ENCODE measurements at places on chromosomes 4 and X.

GRCh38 chr4:167222099-167222498 lies 12.2 kb downstream of the SPOCK3 start:
- DNase-seq = no peak

- no peak for DNase-seq
Measured at GRCh38 chr4:90960433-90960832, 833.2 kb downstream of the CCSER1 start.

DNA sequence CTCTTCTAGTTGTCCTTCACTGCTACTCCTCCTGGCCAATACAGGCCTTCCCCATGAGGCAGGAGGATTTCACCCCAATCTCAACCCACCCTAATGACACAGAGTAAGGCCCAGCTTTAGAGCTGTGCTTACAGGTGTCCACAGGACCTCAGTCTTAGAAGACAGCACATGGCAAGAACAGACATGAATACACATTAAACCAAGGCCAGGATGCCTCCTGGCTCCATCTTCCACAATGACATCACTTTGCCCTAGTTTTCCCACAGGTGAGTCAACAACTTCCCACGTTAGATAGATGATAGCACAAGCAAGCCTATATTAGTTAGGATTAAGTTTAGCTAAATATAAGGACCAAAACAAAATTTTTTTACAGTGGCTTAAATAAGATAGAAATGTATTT lies 63.8 kb upstream of the NOCT start:
- DNase-seq = no peak

- DNase-seq = no peak
Measured at GRCh38 chr4:54586320-54586955, 71.3 kb upstream of the KIT start.

- no peak for DNase-seq
Measured at GRCh38 chr4:118348886-118349285, 3.9 kb downstream of the PRSS12 start.

- DNase-seq = no peak
Measured at GRCh38 chrX:69221239-69222102, 56.2 kb upstream of the PJA1 start.

DNA sequence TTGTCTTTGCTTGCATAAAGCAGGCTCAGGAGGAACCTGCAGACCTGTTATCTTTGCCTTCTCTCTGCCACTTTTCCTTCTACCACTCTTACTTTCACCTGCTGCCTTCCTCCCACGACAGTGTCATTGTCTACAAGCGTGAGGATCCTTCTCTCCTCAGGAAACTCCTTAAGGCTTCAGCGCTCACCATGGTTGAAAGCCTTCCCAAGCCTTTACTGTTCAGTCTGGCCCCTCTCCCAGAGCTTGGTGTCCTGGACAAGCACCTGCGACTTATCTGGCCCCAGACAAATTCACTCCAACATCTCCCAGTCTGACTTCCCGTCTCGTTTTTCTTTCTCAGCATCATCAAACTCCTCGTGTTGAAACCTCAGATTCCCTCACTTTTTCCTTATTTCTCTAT lies 31.0 kb downstream of the CC2D2A start:
- no peak for DNase-seq

DNA sequence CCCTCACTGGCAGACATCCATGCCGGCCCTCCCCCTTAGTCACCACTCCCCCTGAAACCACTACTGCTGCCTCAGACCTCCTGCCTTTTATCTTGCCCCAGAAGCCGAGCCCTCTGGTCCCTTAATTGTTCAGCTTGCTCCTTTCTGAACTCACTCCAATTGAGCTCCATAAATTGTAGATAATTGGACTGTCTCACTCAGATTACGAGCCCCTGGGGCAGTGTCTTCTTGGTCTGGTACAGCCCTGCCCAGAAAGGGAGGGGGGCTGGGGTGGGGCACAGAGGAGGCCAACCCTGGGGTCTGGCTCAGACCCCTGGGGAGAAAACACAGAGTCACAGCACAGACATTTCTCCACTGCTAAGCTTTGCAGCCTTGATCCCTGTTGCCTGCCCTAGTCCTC lies 39.4 kb downstream of the NALF2 start:
- DNase-seq = no peak

DNA sequence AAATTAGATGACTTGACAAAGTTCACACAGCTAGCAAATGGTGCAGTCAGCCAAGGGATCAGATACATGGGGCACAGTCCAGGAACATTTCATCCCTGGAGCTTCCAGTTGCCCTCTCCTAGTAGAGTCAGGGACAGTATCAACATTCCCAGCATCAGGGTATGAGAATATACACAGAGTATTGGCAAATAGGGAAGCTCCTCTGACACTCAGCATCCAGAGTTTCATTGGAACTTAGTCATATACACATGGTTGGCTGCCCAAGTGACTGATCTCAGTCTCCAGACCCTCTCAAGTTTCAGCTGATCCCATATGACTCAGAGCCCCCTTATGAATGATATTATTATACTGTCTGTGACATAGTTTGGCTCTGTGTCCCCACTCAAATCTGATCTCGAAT lies 13.7 kb upstream of the KCTD8 start:
- DNase-seq = no peak

- DNase-seq = no peak
Measured at GRCh38 chrX:40249582-40249981, 151.8 kb upstream of the BCOR start.

- peak; percentile 53 for DNase-seq
Measured at GRCh38 chr4:145731028-145731427, 51.1 kb downstream of the C4orf51 start.

GRCh38 chrX:97238632-97239031 lies 354.9 kb downstream of the RPA4 start:
- no peak for DNase-seq

DNA sequence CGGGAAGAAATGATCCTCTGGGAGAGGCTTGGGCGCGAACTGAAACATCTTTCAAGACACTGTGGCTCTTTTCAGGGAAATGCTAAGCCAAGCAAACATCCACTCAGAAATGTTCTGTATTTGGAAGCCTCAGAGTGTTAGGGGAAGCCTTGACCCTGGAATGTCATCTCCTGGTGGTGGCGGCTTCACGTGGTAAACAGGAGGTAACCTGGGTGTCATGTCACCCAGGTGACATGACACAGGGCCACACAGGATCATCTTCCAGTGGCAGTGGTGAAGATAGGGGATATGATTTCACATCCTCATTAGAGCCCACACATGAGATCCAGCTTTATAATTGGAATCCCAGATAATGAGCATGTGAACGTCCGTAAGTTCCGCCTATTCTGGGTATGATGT lies 140.0 kb downstream of the TBL1X start:
- no peak for DNase-seq

- no peak for DNase-seq
Measured at GRCh38 chr4:48031802-48032525, 15.4 kb downstream of the NIPAL1 start.

GRCh38 chr4:47838445-47838844 lies 578 bp upstream of the CORIN start:
- DNase-seq = no peak

GRCh38 chrX:22325096-22325495 lies 52.4 kb downstream of the CBLL2 start:
- no peak for DNase-seq

DNA sequence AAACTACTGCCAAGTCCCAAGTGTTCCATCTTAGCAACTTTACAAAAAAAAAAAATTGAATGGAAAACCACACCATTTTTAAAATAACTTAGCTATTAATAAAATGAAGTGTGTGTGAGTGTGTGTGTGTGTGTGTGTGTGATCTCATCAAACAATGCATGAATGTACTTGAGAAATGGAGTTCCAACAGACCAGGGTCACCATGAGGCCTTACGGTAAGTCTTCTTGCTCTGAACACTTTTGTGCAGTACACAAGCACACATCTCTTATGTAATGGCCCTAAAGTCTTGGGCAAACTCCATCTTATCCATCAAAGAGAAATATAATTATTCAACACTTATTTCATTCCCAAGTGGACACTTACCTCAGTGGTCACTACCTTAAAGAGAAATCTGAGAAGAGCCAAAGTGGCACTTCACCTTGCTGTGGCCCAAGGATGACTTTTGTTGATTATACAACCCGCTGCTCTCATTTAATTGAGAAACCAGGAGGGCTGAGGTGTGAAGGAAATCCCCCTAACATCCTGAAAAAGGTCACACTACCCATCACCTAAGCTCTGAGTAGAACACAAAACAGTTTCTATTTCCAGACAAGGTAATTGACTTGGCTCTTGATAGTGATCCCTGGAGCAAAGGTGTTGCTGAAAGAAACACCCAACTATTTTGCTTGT lies 96.5 kb upstream of the PRDX4 start:
- DNase-seq = no peak

DNA sequence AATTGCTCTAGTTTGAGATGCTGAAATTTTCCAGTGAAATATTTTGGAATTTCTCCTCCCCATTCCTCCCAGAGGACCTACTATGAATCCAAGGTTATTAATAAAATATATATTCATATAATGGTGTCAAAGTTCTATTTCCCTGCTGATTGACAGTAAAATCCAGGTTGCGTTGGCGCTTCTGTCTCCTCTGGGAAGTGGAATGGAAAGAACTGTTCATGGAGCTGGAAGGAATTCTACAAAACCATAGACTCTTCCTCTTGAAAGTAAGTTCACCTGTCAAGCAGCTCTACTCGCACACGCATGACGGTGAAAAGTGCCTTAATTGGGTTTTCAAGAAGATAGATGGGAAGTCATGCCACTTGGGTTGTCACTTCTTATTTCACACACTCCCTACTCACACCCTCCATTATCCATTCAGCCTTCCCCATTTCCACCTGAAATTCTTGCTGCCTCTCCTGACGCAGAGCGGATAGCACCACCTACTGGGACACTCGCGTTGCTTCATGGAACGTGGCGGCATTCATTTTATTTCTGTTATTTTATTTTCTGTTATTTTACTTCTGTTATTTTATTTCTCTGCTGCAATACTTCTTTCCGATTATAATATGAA lies 351.6 kb downstream of the NLGN4X start:
- DNase-seq = no peak

GRCh38 chr4:89753601-89754066 lies 83.3 kb downstream of the SNCA start:
- no peak for DNase-seq
